ENCODE measurements at places on chromosomes 1 and 21. TPM values are rescaled to one million over a fixed set of nuclear protein-coding genes. Genes with fewer than 3 reads are reported as not detected.

The SLAMF9 gene
- not detected for polyA plus RNA-seq

The CELA3A gene
- polyA plus RNA-seq = not detected

The GUCA2B gene
- polyA plus RNA-seq = not detected

The CRYAA gene
- polyA plus RNA-seq = not detected

The KLF17 gene
- not detected for polyA plus RNA-seq

The GCSAML gene
- polyA plus RNA-seq = not detected

The KRTAP7-1 gene
- polyA plus RNA-seq = not detected

The TIAM1 gene
- 3.9 TPM for polyA plus RNA-seq

The RAB13 gene
- polyA plus RNA-seq = 103 TPM

DNA sequence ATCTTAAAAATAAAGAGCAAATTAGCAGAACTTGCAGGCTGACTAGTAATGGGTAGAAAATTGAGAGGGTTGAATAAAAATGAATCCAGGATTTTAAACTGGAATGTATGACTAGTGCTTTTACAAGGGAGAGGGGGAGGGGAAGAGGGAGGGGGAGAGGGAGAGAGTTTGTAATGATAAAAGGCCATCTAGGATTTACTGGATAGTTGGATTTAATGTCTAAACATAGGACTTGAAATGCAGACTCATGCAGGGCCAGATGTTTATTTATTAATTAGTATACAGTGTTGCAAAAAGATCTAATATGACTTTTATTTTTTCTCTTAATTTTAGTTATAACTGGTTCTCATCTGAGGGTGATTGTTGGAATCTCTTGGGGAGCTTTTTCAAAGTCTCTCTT, 4.3 kb downstream of the ZNF326 start:
- no peak for DNase-seq

GRCh38 chr1:179369751-179370341, 4.1 kb downstream of the AXDND1 start:
- DNase-seq = no peak

GRCh38 chr1:97630948-97631347, 289.9 kb downstream of the DPYD start:
- DNase-seq = no peak

DNA sequence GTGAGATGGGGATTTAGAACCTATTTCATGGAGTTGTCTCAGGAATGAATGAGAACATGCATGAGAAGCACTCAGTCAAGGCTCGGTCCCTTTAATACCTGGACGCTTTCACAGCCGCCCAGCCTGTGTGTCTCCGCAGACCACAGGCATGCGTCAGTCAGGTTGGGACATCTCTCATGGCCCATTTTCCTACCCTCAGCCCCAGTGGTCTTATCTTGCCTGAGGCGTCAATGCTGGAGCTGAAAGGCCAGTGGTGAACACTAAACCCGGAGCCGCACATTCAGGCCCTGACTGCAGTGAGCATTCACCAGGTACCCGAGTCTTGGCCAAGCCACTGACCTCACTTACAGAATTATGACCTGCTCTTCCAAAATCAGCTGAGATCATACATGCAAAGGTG, 263.2 kb upstream of the RAB4A start:
- DNase-seq = no peak

GRCh38 chr1:217062586-217062985, 339.4 kb upstream of the ESRRG start:
- no peak for DNase-seq

DNA sequence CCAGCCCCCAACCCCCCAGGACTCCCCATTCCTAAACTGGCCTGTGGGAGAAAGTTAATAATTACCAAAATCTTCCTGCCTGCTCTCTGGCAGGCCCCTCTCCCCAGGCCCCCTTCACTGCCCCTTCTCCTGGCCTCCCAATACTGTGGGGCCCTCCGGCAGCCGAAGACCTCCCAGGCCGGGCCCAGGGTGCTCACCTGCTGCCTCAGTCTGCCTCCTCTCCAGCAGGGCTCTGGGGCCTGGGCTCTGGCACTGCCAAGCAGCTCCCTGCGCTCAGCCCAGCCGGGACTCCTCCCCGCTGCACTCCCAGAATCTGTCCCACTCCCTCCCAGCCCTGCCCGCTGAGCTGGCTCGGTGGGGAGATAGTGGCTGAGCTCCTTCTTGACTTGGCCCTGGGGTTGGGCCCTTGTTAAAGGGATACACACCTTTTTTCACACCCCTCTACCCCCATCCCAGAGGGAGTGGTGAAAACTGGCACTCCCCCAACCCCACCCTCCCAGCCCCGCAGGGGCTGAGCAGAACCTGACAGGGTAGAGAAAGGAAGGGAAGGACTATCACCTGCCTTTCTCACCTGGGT, at the start of gene S100A16:
S100A16 (minus strand) TSS at position 383 of the 577 bp plus-strand sequence. CDS start 4,986 bp downstream, outside the sequence.
- DNase-seq = peak; percentile 92

DNA sequence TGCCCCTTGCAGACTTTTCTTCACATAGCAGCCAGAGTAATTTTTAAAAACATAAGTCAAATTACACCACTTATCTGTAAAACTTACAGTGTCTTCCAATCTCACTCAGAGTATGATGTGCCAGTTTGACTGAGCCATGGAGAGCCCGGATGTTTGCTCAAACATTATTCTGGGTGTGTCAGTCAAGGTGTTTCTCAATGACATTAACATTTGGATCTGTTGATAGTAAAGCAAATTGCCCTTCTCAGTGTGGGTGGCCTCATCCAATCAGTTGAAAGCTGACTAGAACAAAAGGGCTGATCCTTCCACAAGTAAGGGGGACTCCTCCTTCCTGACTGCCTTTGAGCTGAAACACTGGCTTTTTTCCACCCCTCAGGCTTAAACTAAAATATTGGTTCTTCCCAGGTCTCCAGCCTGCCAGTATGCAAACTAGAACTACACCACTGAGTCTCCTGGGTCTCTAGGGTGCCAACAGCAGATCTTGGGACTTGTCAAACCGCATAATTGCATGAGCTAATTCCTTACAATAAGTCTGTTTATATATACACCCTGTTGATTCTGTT, 157.9 kb upstream of the CTTNBP2NL start:
- DNase-seq = no peak

DNA sequence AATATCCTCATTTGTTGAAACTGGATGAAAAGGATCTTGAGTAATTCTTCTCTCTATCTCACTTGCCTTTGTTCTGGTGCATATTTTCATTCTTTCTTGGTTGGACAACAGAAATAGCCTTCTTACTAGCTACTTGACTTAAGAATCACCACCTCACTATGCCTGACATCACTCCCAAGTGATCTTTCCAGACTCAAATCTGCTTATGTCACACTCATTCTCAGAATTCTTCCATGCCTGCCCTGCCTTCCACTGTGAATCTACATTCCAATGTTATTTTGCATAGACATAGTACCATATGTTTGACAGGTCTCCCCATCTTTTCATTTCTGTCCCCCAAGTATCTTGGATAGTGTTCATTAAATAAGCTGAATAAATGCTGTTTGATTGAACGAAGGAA, 78.5 kb upstream of the DPYD start:
- no peak for DNase-seq

DNA sequence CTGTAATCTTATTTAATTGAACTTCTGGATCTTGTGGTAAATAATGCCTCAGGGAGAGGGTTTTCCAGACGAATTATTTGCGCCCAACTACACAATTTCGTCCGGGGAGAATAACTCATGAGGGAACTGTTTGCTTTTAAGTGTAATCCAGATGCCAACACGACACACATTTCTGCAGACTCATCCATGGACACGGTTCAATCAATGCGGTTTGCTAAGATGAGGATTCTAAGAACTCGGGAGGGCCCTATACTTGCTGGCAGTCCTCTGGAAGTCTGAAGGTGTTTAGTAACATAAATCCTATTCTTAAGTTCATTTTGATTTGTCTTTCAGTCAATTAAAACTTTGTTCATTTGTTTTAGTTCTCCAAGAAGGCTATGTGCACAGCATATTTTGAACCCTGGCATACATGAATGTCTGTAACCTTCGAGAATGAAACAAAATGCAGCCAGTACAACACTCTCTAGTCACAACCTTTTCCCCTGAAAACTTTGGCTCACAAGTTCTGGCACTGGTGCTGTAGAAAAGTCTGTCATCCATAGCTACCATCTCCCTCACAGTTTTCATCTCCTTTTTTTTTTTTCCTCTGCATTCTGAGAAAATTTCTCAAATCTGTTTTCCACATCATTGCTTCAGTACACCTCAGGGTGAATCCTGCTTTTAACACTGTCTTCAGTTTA, 38.8 kb downstream of the DIPK1A start:
- DNase-seq = no peak

- DNase-seq = no peak
These were observed 102.9 kb downstream of the PTPRC start for GRCh38 chr1:198741744-198742143.

- peak; percentile 80 for DNase-seq
These were observed 57.7 kb upstream of the ZC3H11B start for GRCh38 chr1:219670426-219671149.

DNA sequence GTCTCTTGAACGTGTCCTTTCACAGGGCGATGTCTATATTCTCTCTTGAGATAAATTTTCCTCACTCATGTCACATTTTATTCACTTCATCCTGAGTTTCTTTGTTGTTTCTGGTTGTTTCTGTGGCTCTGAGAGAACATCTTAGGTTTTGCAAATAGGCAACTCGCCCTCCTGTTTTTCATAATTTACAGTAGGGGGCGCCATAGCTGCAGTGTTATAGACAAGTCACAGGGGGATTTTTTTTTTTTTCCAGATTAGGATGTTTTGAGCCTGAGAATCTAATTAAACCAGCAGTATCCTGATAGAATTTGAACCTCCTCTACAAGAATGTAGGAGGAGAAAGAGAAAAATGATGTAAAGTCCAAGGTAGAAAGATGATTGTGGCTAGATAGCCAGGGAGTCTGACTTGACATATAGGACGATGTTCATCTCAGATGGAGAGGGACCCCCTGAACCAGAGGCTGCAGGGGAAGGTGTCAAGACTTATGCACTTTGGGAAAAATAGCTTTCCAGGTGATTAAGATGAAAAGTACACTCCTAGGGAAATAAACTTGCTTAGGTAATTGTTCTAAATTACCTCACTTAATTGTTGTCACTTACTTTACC, 76.3 kb downstream of the ZP4 start:
- no peak for DNase-seq

DNA sequence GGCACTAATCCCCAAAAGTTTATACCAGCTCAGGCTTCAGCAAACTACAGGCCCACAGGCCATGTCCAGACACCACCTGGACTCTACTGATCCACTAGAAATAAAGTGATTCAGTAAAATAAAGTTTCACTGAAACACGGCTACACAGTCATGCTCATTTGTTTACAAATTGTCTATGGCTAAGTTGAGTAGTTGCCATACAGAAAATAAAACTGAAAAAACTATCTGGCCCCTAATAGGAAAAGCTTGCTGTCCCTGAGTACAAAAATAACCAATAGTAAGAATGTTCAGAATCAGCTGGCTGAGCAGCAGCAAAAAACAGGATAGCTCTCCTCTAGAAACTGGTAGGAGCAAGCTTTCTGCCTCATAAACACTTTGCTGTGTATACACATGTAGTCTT, 221.5 kb downstream of the RERE start:
- DNase-seq = no peak

- DNase-seq = no peak
These were observed 43.3 kb downstream of the PAX7 start for GRCh38 chr1:18673976-18674375.

GRCh38 chr1:28280977-28281381, 21.7 kb downstream of the SESN2 start:
- peak; percentile 61 for DNase-seq

- peak; percentile 58 for DNase-seq
These were observed 37.0 kb downstream of the SERBP1 start for GRCh38 chr1:67393240-67393639.

DNA sequence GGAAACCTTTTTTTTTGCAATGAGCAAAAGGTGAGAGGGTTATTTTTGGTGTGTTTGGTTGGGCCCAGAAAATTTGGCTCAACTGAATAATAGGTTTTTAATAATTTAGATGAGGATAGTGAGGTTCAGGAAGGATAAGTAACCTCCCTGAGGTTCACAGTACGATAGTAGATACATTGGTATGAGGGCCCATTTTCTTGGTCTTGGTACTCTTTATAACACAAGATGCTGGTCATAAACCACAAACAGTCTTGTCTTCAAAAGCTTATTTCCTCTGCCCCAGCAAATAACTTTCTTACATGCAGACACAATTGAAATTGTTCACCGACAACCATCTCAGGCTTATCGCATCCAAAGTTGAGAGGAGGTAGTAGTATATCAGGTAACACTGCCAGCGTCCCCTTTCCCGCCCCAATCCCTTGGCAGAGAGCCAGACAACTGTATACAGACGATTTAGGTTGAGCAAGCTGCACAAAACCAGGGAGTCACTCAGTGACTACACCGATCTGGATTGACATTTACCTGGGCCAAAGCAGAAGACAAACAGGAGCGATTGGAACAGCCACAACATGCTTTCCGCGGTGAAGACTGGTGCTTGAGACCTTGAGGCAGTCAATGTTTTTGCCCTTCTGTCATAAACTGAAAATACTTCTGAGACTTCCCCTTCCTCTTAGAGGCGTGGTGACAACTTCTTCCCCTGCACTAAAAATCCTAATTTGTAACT, at the start of gene SLAMF6:
SLAMF6 (minus strand) TSS at position 634 of the 724 bp plus-strand sequence; CDS start at position 571, 63 bp downstream.
- DNase-seq = no peak
